ENCODE measurements at places on chromosomes 5 and 9. TPM values are rescaled to one million over a fixed set of nuclear protein-coding genes. Genes with fewer than 3 reads are reported as not detected.

DNA sequence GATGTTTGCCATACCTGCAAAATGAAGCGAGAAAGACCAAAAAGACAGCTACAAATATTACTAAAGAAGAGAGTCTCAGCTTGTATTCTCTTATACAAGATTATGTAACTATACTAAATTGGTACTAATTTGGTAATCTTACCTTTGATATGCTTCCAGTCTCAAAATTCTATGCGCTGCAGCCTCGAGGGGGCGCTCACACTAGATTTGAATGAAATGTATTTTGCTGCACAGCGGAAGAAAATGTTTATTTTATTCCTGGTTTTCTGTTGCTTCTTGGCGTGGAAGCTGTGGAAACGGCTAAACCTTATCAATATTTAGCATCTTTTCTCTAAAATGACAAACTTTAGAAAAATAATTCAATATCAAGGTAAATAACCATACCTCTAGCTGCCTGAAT is 267.0 kb upstream of the NUDT12 start:
- peak; percentile 7 for DNase-seq

DNA sequence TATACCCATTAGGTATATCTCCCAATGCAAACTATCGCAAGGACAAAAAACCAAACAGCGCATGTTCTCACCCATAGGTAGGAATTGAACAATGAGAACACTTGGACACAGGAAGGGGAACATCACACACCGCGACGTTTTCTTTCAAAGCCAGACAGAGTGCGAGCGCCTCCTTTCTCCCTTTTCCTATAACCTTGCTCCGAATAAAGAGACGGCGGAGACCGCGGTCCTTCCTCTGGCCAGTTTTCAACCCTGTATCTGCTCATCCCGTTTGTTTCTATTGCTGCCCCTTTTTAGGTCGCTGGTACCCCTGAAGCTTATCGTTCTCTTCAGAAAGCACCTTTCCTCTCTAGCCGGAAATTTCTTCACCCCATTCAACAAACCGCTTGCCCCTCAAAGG is 1.3 kb downstream of the LVRN start:
- DNase-seq = peak; percentile 3

DNA sequence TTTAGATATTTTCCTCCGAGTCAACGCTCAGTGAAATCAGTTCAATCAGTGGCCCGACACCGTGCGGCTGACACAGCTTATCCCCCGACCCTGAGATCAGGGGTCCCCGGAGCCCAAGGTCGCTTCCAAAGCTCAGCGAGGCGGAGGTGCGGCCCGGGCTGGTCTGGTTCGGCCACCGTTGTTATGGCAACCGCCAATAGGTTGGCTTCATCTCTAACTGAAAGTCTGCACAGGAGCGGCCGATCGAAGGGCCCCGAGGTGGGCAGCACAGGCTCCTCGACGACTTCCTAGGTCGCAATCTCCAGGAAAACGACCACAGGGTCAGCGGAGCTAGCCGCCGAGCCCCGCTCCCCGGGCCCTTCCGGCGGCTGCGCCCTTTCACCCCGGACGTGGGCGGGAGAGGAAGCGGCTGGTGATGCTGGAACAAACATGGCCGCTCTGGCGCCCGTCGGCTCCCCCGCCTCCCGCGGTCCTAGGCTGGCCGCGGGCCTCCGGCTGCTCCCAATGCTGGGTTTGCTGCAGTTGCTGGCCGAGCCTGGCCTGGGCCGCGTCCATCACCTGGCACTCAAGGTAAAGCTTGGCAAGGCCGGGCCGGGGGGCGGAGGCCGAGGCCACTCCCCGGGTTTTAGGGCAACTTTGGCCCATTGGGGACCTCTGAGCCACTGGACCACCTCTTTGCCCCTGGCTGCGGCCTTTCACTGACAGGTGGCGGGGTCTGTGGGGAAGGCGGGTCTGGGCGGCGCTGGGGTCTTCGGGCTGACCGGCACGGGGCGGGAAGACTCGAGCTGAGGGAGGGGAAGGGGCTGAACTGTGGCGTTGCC is at the start of gene GPR107:
GPR107 (plus strand) TSS at position 403 of the 821 bp plus-strand sequence; CDS start at position 430, 27 bp downstream.
- peak; percentile 88 for DNase-seq

GRCh38 chr5:73451224-73452130 is 2.9 kb upstream of the FOXD1 start:
- peak; percentile 81 for DNase-seq

The ZDHHC21 gene
- total RNA-seq = 16.7 TPM

GRCh38 chr5:83441747-83442146 is 29.8 kb upstream of the VCAN start:
- no peak for DNase-seq

- DNase-seq = no peak
Measured at GRCh38 chr5:23523998-23524397, 16.6 kb downstream of the PRDM9 start.

The MLANA gene
- not detected for total RNA-seq

The PPP3R2 gene
- not detected for total RNA-seq

DNA sequence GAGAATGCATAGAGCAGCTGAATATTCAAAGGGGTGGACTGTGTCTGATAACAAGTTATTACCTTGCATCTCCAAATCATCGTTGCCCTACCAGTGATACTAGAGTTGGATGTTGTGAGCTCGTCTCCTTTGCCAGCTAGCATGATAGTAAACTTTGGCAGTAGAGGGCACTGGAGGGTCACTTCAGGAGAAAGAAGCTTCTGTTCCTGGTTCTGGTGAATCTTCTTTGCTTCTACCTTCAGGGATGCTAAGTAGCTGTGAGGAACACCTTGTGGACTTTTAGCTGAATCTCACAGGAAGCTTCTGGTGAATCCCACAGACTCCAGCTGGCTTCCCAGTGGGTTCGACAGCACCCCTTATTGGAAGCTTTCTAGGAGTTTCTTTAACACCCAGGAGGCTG is 626.6 kb upstream of the SGCD start:
- no peak for DNase-seq

DNA sequence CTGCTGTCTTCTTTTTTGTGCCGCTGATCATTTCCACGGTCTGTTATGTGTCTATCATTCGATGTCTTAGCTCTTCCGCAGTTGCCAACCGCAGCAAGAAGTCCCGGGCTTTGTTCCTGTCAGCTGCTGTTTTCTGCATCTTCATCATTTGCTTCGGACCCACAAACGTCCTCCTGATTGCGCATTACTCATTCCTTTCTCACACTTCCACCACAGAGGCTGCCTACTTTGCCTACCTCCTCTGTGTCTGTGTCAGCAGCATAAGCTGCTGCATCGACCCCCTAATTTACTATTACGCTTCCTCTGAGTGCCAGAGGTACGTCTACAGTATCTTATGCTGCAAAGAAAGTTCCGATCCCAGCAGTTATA is 17.1 kb downstream of the F2R start:
- DNase-seq = no peak

GRCh38 chr9:37105234-37105633 is 15.1 kb upstream of the ZCCHC7 start:
- DNase-seq = no peak

DNA sequence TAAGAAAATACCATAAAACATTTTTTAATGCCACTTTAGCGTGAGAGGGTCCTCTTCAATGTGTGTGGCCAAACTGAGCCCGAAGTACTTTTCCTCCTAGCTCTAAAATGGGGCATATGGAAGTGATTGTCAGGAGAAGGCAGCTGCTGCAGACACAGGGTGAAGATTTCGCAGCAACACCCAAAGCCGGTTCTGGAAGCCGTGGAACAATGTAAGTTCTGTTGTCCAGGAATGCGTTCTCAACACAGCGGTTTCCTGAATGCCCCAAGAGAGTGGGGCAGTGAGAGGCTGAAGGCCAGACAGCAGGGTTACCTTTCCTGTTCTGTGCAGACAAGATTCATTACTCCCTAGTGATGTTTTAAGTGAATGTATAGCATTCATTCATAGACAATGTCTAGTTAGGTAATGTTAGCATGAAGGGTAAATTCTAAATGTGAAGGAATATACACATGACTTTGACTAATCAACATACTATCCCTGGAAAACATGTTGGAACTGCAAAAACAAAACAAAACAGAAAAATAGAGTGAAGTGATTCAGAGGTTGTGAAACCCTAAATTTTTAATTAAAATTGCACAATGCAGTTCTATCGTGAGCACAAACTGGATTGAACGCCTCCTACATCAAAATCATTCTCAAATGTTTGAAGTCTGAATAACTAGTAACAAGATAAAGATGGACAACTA is 197.0 kb upstream of the SEMA6A start:
- DNase-seq = no peak

- no peak for DNase-seq
Measured at GRCh38 chr9:94817291-94818177, 91.0 kb downstream of the AOPEP start.

- DNase-seq = no peak
Measured at GRCh38 chr5:58851571-58851970, 268.7 kb downstream of the RAB3C start.

- DNase-seq = no peak
Measured at GRCh38 chr9:114223564-114224246, 68.4 kb downstream of the COL27A1 start.

- DNase-seq = no peak
Measured at GRCh38 chr5:168334280-168334679, 42.8 kb downstream of the WWC1 start.

DNA sequence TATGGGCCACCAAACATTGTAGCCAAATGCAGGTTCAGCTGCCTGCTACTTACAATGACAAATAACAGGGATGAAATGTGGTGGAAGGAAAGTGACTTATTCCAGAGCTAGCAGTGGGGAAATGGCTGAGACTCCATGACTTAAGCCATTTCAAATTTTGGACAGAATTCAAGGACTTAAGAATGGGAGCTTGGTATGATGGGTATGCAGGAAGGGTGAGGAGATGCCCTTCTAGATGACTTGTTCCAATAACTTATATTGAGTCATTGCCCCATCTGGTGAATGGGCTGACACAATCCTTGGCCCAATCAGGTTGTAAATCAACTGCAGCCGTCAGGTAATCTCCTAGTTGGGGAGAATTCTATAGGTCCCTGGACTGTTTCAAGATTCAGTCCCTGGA is 230.7 kb upstream of the SGCD start:
- DNase-seq = no peak

DNA sequence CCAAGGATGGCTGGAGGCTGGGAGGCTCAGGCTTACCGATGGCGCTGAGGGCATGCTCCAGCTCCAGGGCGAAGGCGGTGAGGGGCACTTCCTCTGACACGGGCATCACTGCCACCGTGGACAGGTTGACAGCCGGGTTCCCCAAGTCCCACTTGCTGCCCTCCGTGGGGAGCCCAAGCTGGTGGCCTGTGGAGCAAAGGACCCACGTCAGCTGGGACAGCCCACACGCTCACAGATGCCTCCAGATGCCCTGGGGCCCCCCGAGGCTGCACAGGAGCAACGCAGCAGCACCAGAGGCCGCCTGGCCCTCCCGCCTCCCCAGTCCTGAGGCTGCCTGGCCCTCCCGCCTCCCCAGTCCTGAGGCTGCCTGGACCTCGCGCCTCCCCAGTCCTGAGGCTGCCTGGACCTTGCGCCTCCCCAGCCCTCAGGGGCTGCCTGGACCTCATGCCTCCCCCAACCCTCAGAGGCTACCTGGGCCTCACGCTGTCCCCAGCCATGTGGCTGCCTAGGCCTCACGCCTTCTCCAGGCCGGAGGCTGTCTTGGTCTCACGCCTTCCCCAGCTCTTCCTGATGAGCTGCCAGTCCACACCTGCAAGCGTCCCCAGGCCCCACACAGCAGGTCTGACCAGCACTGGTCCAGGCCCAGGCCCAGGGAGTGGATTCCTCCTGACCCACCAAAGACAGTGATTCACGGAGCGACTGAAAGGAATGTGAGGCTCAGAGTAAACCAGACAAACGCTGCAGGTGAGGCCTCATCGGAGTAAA is 25.6 kb upstream of the NSMF start:
- DNase-seq = peak; percentile 21

- DNase-seq = no peak
Measured at GRCh38 chr5:87129046-87129445, 138.6 kb upstream of the RASA1 start.

DNA sequence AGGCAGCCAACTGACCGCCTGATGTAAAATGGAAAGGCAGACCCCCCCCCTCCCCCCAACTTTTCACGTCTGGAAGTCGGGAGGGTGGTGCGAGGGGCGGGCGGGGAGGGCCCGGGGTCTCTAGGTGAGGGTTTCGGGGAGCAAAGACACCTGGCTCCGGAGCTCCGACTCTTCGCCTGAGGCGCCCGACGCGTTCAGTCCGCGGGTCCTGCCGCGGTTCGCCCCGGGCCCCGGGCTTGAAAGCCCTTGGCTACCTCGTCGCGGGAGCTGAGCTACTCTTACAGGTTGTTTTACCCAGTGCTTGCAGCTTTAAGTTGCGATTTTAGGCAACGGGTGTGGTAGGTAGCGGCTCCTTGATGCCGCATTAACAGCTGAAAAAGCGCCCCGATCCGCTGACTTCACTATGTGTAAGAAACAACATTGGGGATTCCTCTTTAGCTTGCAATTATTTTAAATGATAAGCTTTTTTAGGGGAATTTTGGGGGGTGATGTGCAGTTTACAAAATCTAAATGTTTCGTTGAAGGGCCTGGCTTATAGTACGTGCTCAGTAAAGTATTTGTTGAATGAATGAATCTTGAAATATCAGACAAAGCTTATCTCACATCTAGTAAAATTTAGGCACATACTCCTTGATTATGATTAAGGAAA is 722 bp downstream of the CDC42SE2 start:
- DNase-seq = peak; percentile 63

GRCh38 chr9:117744856-117745389 is 40.7 kb downstream of the TLR4 start:
- DNase-seq = no peak

DNA sequence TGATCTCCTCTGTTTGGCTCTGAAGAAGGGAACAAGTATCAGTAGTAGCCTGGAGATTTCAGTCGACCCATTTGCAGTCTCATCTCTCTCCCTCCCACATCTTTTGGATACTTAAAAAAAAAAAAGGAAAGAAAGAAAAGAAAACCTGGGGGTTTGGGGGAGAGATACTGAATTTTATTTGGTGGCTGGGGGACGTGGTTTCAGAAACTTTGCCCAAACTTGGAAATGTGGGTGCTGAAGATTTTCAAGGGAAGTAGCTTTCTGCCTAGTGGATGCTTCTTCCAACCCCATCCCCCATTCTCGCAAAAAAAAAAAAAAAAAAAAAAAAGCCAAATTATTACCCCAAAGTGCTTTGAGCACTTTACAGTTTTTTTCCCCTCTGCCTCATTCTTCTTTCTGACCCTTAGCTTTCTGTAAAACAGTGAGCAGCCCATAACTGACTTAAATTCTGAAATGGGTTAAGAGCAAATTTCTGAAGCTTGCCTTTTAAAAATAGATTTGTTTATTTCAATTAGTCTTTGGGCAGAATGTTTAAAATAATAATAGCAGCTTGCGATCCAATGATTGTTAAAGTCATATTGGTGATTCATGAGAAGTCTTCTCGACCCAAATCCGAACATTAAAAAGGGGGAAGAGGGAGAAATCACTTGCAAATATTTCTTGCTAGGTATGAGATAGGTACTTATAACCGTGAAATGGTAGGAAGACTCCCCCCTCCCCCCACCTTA is 894 bp downstream of the FST start:
- DNase-seq = no peak

The ELOVL7 gene
- 8.9 TPM for total RNA-seq

GRCh38 chr5:156515803-156516360 is 188.9 kb downstream of the SGCD start:
- DNase-seq = no peak

The PITX1 gene
- 10.7 TPM for total RNA-seq

DNA sequence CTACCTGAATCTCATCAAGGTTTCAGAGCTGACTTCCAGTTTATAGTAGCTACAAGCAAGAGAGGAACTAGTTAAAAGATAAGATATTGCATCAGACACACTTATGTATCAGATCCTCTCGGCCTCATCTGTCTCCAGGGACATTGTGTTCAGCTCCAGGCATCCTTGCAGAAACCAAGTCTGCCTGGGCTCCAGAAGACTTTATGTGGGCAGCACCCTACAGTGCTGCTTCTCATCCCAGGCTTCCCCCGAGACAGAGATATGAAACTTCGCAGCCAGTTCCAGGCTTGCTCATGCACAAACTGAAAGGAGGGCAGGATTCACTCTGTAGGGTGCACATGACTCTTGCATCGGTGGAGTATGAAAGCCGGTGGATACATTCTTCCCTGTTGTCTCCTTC is 33.9 kb upstream of the FOXB2 start:
- DNase-seq = no peak
